ENCODE measurements at places on chromosomes 3 and 15.

- no peak for DNase-seq
Observed at GRCh38 chr15:94951538-94951937, 720.2 kb downstream of the MCTP2 start.

GRCh38 chr3:149374793-149375500 is 2.5 kb downstream of the TM4SF1 start:
- no peak for DNase-seq

- no peak for DNase-seq
Observed at GRCh38 chr3:171173736-171174135, 147.2 kb upstream of the SLC2A2 start.

GRCh38 chr15:89321521-89322410 is 12.9 kb downstream of the POLG start:
- DNase-seq, result no peak

GRCh38 chr3:103127098-103127630 is 692.3 kb downstream of the ZPLD1 start:
- no peak for DNase-seq
